Endothelial cell of umbilical vein (primary cell): ENCODE measurements at places on chromosomes 7 and 10. TPM values are rescaled to one million over a fixed set of nuclear protein-coding genes. Genes with fewer than 3 reads are reported as not detected.

SFRP4 gene
- not detected in 2 replicates for total RNA-seq

GRCh38 chr7:71752171-71752935, 620.4 kb downstream of the GALNT17 start:
- H3K4me3 ChIP-seq: no peak overlapping the region
- no peaks in the 10 kb centered on the region for H3K36me3 ChIP-seq
- no peaks in the 10 kb centered on the region for H3K4me1 ChIP-seq
- H3K27ac ChIP-seq: no peak overlapping the region
- DNase-seq: no peak

GRCh38 chr7:157923903-157924630, 587.3 kb downstream of the DNAJB6 start:
- no peaks in the 10 kb centered on the region for H3K36me3 ChIP-seq
- no peaks in the 10 kb centered on the region for H3K4me1 ChIP-seq
- no peak overlapping the region for H3K27ac ChIP-seq
- DNase-seq: no peak
- no peaks in the 10 kb centered on the region for H3K27me3 ChIP-seq
- H3K4me3 ChIP-seq: no peak overlapping the region

GRCh38 chr10:21363092-21363730, 162.3 kb downstream of the SKIDA1 start:
- H3K27ac ChIP-seq: peak overlapping the region; percentile 96
- H3K4me3 ChIP-seq: no peak overlapping the region
- peak; percentile 66 for DNase-seq
- peaks cover 32% of the 10 kb centered on the region for H3K4me1 ChIP-seq

GRCh38 chr7:84784450-84784849, 402.4 kb downstream of the SEMA3D start:
- no peaks in the 10 kb centered on the region for H3K4me1 ChIP-seq
- H3K27ac ChIP-seq: no peak overlapping the region
- H3K4me3 ChIP-seq: no peak overlapping the region
- DNase-seq: no peak
- H3K27me3 ChIP-seq: no peaks in the 10 kb centered on the region
